ENCODE measurements at places on chromosomes 5 and 9. TPM values are rescaled to one million over a fixed set of nuclear protein-coding genes. Genes with fewer than 3 reads are reported as not detected.

The FBP2 gene
- not detected for total RNA-seq

The IFNK gene
- total RNA-seq: not detected

The POMT1 gene
- total RNA-seq: 108 TPM

The PCDHA2 gene
- 20.9 TPM for total RNA-seq

The GLDC gene
- 42.9 TPM for total RNA-seq

The SLC30A5 gene
- 17.9 TPM for total RNA-seq

The PCDHB16 gene
- total RNA-seq: 20.1 TPM

The ZNF454 gene
- 9.3 TPM for total RNA-seq

The SPATA31A3 gene
- total RNA-seq: not detected

All from glutamatergic neuron (in vitro differentiated cells).